HCEC 1CT (cell line): ENCODE measurements at places on chromosomes 1 and 21.
A peak's percentile ranks its signal among the peaks of the same experiment; 100 is the strongest.

DNA sequence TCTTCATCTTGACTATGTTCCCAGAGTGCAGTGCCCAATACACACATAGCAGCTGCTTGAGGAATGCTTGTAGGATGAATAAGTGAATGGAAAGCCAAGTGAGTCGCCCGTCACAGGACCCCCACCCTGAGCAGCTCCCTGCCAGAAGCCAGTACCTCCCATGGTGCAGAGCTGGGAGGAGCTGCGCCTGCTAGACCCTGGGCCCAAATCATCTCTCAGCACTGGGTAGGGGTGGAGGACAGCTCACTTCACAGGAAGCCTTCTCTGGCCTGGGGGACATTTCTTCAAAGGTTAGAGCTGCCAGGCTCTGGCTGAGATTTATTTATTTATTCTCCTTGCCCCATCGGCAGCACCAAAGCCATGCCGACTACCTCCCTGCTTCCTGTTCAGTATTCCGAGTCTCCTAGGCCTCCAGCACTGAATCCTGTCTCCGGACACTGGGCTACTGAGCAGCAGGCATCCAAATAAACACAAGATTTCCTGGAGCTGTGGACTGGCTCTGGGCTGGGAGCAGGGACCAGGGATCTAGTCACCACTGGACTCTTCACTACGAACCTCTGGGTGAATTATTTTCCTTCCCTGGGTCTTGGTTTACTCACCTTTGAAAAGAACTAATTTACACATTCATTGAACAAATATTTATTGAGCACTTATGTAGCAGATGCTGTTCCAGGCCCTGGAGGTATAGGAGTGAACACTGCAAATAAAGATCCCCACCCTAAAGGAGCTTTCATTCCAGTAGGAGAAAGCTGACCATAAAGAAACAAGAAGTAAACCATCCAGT is 187.7 kb downstream of the TRABD2B start:
- no peak for DNase-seq

DNA sequence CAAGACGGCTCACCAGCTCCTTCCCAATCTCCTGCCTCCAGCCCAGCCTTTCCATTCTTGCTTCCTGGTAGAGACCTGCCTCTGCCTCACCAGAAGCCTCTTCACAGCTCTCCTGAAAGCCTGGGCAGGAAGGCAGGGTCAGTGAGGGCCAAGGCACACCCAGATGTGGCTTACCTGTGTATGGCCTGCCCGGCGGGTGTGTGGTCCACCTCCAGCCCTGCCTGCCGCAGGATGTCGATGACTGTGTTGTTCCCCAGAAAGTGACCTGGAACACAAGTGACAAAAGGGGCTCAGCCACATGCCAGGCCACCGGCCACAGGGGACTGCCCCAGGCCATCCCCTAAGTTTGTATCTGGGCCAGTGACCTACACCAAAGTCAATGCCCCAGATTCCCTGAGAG is 218.9 kb downstream of the TRABD2B start:
- DNase-seq, result no peak

- no peak for DNase-seq
These were observed 187.0 kb upstream of the RUNX1 start for GRCh38 chr21:35236090-35236489.

DNA sequence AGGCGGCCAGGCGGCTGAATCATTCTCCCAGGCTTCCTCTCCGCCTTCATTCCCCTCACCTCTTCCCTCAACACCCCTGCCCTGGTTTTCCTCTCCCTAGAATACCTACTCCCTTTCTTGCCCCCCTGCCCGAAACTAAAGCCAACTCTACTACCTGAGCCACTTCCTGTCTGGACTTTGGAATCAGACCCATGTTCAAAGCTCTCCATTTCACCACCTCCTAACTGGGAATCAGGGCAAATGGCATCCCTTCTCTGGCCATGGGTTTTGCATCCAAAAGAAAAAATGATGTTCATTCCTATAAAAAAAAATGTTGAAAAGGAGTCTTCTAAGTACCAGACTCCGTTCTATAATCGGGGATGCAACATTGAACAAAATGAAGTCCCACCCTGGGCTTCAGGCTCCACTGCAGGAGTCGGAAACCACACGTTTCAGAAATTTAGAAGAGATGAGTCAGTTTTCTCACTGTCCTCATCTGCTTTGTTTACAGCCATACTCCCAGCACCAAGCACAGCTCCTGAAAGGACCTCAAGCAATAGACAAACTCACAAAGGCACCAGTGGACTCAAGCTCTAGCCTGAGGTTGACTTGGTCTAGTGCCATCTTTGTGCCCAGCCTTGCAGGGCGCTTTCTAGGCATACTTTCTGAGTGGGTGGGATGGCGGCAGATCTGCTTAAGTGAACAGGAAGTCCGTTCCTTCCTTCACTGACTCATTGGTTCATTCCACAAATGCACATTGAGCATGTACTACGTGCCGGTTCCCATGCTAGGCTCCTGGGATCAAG is 176.2 kb downstream of the IGSF21 start:
- no peak for DNase-seq

GRCh38 chr1:197659171-197659570 is 116.1 kb downstream of the DENND1B start:
- DNase-seq, result no peak

DNA sequence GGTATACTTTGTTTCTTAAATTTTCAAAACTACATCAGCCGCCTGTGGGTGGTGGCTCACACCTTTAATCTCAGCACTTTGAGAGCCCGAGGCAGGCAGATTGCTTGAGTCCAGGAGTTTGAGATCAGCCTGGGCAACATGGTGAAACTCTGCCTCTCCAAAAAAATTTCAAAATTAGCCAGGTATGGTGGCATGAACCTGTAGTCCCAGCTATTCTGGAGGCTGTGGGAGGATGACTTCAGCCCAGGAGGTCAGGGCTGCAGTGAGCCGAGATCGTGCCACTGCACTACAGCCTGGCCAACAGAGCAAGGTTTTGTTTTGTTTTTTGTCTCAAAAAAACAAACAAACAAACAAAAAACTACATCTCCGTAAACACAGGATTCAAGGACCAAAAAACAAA is 3.3 kb downstream of the EYA3 start:
- DNase-seq, result no peak

GRCh38 chr21:27555996-27556395 is 589.1 kb upstream of the ADAMTS5 start:
- peak; percentile 48 for DNase-seq

DNA sequence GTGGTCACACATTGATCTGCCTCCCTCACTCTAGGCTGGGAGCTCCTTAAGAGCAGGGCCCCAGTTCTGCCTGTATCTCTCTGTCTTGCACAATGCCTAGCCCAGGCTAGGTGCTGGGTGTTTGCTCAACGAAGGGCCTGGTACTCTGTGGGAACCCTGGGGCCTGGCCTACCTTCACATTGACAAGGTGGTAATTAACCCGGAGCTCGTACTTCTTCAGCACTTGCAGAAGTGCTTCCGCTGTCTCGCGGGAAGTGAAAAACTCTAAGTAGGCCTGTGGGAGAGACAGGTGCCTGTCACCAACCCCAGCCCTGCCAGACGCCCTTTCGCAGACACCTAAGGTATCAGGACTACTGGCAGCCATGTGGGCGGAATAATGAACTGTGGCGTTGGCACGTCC is 13.7 kb downstream of the MTHFR start:
- DNase-seq, result no peak

DNA sequence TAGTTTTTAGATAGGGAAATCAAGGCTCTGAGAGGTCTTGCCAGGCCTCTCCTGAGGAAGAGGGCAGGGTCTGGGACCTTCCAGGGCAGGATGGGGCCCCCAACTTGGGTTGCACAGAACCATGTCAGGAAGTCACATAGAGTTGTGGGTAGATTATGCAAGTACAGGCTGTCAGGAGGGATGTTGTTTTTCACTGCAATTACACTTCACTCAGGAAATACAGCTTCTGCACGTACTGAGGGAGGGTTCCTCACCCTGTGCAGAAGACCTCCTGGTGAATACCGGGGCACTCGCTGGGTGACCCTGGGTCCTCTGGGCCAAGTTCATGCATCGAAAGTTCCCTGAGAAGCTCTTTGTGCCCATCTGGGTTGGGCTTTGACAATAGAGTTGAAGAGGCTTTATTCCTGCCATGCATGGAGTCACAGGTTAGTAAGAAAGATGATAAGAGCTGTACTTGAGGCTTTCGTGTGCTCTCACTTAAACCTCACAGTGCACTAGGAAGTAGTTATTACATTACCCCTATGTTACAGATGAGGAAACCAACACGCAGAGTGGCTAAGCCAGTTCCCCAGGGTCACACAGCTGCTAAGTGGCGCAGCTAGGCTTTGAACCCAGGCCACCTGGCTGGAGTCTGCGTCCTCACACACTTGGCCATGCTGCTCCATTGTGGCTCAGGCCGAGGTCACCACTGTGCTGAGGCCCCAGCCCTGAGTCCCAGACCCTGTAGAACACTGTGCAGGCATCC is 16.2 kb upstream of the TNFRSF1B start:
- DNase-seq, result no peak

- DNase-seq, result no peak
These were observed 49.4 kb downstream of the H3-3A start for GRCh38 chr1:226111883-226112261.

DNA sequence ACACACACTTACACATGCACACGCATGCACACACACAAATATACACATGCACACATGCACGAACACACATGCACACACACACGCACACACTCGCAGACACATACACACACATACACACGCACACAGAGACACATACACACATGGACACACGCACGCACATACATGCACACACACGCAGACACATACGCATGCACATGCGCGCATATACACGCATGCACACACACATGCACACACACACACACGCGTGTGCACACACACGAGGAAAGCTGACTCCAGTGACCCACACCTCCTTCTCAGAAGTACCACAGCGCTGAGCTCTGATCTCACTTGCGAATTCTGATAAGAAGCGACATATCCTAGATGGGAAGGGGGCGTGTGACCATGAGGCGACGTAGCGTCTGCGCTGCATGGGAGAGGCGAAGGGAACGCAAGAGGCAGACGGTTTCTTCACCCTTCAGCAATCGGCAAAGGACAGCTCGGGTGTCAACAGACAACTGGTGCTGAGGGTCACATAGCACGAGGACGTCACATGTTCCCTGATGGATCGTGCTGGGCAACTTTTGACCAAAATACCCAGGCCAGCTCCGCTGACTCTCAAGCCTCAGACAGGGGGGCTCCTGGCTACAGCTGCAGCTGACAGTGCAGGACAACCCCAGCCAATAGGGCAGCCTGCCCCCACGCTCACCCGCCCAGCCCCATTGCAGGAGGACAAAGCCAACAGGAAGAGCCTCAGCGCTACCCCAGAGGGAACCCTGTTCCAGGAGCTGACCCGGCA is 16.0 kb upstream of the PDE9A start:
- no peak for DNase-seq

DNA sequence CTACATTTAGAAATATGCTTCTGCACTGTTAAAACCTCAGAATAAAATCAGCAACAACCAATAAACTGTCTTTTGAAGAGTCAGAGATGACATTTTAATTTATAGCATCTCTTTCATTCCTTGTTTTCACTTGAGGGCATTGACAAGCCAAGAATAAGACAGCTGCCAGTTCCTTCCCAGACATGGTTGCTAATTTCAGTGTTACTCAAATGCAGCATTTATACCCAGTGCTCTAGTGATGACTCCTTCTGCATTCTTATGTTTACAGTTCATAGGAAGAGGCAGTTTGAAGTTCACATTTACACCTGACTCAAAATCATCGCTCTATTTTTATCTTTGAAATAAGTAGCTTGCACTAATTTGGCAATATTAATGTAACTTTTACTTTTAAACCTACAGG is 44.9 kb downstream of the PLA2G4A start:
- DNase-seq, result no peak

DNA sequence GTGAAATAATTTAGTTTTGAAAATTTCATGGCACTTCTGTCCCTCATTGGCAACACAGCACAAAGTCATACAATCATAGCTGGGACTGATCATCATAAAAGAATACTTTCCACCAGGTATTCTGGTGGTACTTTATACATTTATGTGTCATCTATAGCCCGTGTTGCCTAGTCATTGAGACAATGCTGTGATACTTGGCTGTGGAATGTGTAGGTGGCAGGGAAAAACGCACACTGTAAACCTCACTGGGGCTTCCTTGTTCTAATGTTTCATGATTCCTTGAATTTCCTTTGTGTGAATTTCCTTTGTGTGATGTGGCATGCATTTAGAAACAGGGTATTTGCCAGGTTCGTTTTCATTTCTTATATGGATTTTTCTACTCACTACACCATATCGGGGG is 118.3 kb downstream of the FMN2 start:
- peak; percentile 26 for DNase-seq

GRCh38 chr1:189185097-189185496 is 1292.6 kb downstream of the BRINP3 start:
- DNase-seq, result peak; percentile 70

DNA sequence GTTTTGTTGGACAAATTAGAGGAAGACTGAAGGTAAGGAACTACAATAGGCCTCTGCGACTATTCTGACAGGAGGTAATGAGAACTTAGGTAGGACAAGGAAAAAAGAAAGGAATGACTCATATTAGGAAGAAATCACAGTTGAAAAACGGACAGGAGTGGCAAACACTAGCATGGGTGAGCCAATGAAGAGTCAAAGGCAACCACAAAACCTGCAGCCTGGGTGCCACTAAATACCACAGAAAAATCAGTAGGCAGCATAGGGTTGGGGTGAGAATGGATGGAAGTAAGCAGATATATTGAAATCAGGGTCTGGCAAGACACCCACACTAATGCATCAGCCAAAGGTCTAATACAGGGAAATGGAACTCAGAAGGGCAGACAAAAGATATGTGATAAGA is 10.0 kb downstream of the RBM34 start:
- DNase-seq, result no peak

DNA sequence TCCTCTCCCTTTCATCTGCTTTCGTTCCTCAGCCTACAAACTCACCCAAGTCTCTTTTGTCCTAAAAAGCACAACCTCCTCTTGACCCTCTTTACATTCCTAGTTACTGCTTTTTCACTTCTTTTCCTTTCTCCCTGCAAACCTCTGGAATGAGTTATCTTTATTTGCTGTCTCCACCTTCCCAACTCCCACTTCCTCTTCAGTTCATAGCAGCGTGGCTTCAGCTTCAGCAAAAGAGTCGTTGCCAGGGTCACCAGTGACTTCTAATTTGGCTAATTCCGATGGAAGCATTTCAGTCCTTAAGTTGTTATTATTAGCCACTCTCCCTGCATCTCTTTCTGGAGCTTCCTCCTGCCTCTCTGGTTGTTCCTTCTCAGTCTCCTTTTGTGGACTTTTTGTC is 6.2 kb upstream of the TMEM54 start:
- DNase-seq, result no peak

GRCh38 chr1:201603613-201604232 is 64.8 kb downstream of the NAV1 start:
- DNase-seq, result peak; percentile 12

DNA sequence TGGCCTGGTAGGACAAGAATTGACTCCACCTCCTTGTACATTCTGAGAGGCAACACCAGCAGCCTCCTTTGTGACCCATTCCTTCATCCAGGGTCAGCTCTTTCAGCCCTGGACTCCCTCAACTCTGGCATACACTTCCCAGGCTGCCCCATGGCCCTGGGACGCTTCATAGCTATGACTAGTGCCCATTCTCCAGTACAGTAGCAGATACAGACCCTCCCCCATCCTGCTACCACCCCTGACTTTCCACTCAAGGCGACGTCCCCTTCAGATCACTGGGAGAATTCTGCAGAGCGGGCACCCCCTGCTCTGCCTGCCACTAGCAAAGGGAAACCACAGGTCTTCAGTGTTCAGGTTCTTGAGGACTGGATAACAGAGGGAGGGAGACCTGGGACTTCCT is 99.7 kb upstream of the HMGB4 start:
- DNase-seq, result no peak
